ENCODE measurements at places on chromosomes 1 and 21.
A peak's percentile ranks its signal among the peaks of the same experiment; 100 is the strongest.

DNA sequence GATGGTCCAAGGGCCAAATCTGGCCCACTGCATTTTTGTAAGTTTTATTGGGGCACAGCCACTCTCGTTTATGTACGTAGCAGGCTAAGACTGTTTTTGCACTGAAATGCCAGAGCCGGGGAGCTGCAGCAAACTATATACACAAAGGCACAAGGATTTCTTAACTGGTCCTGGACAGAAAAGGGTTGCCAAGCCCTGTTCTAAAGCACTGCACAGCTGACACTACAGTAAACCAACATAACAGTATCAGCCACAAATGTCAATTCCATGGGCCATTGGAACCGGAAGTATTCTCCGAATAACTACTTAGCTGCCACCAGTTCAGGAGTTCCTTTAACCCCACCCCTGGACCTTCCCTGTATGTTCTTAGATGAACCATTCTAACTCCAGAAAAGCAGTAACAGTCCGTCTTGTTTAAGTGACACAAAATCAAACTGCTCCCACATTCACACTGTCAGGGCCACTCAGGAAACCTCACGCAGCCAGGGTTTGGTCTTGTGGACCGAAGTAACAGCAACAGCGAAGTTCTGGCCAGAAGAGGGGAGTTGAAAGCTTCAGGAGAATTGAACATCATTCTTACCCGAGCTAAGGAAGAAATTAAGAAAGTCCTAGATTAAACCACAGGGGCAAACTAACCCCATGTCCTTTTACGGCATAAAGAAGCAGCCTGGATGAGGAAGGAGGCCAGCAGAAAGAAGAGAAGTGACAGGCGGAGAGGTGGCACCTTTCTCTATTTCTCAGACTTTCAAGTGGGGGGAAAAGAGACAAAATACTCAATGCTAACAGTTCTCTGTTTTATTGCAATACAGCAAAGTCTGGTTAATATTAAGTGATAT lies 49.2 kb downstream of the COQ8A start:
- no peak for DNase-seq

- DNase-seq = peak; percentile 90
These were observed 148.6 kb downstream of the PPIAL4G start for GRCh38 chr1:148334339-148335130.

DNA sequence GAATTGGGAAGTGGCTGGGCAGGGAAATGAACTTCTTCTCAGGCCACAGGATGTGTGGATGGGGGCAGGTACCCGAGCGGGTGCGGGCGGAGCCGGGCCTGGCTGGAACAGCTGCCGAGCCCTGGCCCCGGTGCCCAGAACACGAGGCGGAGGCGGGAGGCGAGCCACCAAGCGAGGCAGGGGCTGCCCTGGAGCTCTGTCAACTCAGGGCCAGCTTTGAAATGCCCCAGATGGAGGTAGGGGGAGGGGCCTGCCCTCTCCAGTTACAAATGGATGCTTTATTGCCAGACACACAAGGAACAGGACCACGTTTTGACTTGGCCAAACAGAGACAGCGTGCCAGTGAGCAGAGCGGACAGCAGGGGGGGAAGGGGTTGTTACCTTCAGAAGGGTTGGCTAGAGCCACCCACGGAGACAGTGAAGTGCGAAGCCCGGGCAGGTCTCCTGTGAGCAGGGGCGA lies 240.4 kb downstream of the SDCCAG8 start:
- no peak for DNase-seq

GRCh38 chr1:31782421-31783410 lies 18.6 kb upstream of the ADGRB2 start:
- DNase-seq = peak; percentile 24

DNA sequence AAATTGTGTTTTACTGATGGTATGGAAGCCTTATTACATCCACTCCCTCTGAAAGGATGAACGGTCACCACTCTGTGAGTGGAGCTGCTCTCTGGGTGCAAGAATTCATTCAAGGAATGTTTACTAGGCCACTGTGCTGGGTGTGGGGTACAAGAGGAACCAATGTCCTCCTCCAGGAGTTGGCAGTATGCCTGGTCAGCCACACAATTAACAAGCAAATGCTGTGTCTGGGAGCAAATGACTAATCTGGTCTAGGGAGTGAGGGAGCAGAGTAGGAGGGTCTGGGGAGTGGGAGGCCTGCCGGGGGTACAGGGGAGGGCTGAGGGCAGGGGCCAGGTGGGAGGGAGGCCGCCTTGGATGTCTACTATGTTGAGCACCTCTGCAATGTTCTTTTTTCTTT lies 27.2 kb upstream of the TDRD10 start:
- peak; percentile 89 for DNase-seq

DNA sequence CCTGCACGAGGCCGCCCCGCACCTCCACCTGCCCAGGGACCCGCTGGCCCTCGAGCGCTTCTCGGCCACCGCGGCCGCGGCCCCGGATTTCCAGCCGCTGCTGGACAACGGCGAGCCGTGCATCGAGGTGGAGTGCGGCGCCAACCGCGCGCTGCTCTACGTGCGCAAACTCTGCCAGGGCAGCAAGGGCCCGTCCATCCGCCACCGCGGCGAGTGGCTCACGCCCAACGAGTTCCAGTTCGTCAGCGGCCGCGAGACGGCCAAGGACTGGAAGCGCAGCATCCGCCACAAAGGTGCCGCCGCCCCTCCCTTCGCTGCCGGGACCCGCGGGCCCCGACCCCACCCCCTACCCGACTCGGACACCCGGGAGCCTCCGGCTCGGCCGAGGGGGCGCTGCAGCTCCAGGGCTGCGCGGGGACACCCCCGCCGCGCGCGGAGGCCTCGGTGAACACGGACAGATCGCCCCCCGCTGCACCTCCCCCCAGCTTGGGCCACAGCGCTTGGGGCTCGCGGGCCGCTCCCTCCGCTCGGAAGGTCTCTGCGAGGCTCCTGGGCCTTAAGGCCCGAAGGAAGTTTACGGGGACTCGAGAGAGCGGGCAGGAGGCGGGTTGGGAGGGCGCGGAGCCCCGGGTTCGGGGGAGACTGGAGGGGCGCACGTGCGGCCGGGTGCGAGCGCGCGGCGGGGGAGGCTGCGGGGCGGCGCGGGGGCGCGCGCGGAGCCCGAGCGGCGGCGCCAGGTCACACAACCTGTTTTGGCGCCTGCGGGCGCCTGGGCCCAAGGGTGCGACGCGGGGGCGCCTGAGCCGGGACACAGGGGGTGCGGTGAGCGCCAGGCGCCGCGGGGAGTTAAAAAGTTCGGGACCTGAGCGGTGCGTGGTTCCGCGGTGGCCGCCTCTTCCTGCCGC lies 1.2 kb downstream of the SAMD11 start:
- peak; percentile 47 for DNase-seq

DNA sequence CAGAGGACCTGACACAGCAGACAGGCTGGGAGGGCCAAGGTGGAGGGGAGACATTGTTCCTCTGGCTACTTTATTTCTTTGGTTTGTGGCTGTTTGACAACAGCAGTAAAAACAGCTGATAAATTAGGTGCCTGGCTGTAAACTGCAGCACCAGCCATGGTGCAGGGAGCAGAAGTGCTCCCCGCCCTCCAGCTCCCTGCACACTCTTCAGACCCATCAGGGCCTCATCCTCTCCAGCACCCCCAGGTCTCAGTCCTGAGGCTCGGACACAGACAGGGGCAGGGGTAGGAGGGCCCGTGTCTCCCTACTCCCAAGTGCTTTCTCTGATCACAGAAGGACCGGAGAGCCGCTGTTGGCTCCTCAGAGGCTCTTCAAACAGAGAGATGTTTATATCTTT lies 17.7 kb upstream of the LRRN2 start:
- no peak for DNase-seq

GRCh38 chr1:27102707-27103468 lies 52.0 kb downstream of the SLC9A1 start:
- DNase-seq = peak; percentile 54

DNA sequence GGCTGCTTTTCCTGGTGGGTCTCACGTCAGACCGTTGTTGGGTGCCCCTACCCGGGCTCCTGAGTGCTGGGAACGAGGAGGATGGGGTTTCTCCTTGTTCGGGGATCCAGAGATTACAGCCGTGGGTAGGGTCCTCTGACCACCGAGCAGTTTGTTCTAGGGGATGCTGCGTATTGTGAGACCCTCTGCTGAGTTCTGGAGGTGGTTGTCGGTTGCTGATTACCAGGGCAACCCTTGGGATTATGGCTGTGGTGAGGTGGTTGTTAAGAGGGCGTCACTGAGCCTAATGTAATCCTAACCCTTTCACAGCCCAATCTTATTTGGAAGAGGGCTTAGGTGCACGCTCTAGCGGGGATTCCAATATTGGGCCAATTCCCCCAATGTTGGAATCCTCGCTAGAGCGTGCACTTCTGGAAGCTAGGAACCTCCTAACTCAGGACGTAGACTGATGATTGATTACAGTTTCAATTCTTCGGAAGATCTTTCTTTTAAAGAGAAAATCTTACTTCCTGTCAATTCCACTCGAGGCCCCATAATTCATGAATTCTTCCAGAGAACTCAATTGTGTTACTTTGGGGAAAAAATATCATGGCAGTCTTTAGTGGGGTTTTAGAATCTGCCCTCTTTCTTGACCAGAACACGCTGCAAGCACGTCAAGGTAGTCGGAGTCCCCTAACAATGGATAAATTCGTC lies 483 bp downstream of the TCEANC2 start:
- peak; percentile 11 for DNase-seq

- DNase-seq = peak; percentile 66
These were observed 28.9 kb downstream of the S100A6 start for GRCh38 chr1:153506831-153507413.

Measured in fibroblast of skin of back (primary cell).